ENCODE measurements at places on chromosomes 3 and 15.

DNA sequence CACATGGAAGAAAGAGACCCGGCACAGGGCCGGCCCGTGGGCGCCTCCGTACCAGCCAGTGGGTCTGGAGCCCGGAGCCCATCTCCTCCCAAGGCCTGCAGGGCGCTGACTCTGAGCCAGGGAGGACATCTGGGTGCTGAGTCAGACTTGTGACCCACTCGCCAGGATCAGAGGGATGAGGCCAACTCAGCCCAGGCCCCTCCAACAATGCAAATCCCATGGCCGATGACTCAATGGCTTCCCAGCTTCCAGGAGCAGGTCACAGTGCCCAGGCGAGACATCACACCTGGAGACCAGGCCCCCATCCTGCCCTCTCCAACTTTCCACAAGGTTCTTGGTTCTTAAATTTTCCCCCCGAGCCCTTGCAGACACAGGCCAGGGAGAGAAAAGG, 95.1 kb downstream of the LRIG1 start:
- peaks cover 65% of the 10 kb centered on the region for H3K36me3 ChIP-seq
- H3K4me3 ChIP-seq, result no peak overlapping the region
- no peaks in the 10 kb centered on the region for H3K27me3 ChIP-seq
- peak overlapping the region; percentile 52 for H3K27ac ChIP-seq
- no peaks in the 10 kb centered on the region for H3K4me1 ChIP-seq

DNA sequence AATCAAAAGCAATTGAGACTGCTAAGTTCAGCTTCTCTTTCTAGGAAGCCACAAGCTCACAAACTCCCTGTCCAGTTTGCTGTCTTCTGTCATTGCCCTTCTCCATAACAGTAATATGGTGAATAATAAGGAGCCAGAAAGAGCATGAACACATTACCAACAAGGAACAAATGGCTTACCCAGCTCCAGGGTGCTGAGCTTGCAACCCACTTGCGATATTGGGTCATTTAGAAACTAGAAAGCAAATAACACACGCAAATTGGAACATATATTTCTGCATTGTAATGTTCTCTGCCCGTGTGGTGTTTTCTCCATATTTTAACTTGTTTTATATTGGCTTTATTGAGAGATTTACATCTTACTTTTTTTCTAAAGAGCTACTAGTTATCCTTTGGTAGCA, 325.3 kb downstream of the GBE1 start:
- no peaks in the 10 kb centered on the region for H3K4me1 ChIP-seq
- H3K4me3 ChIP-seq, result no peak overlapping the region
- DNase-seq, result no peak

DNA sequence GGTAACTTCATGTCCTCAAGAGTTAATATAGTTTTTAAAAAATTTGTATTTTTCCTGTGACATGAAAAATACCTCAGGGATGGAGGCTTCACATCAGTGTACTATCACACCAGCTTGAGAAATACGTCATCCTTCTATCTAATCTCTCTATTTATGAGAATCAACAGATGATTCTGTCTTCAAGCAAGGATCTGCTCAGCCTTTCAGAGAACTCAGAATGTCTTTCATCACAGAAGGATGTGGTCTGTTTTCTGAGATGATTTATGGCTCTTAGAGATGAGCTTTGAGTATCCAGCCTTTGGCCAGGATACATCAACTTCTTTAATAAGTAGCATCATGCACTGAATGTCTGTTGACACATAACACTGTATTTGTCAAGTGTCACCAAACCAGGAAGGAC, 193.9 kb downstream of the DTWD1 start:
- no peak for DNase-seq
- H3K27ac ChIP-seq, result no peak overlapping the region
- no peak overlapping the region for H3K4me3 ChIP-seq
- no peaks in the 10 kb centered on the region for H3K36me3 ChIP-seq

GRCh38 chr3:23017801-23018200, 185.3 kb upstream of the UBE2E2 start:
- no peak for DNase-seq
- H3K27me3 ChIP-seq, result no peaks in the 10 kb centered on the region
- no peaks in the 10 kb centered on the region for H3K36me3 ChIP-seq
- H3K4me3 ChIP-seq, result no peak overlapping the region

DNA sequence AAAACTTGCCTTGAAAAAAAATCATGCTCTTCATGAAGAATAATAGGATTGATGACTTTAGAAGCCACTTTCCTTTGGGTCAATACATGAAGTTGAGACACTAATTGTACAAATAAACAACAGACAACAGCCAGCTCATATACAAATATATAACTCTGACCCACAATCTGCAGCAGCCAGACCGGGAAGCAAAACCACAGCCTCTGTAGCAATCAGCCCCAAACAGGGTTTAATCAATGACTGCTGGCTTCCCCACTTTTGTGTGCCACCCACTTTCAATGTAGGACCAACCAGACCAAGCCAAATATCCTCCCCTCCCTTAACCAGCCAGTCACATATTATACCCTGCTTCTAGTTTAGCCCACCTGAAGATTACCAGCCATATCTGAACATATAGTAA, 39.0 kb downstream of the IFT57 start:
- H3K4me1 ChIP-seq, result peaks cover 4% of the 10 kb centered on the region
- no peak for DNase-seq
- H3K4me3 ChIP-seq, result no peak overlapping the region

GRCh38 chr3:24837601-24838000, 343.0 kb upstream of the THRB start:
- H3K27me3 ChIP-seq, result no peaks in the 10 kb centered on the region
- DNase-seq, result no peak
- H3K27ac ChIP-seq, result no peak overlapping the region
- no peaks in the 10 kb centered on the region for H3K36me3 ChIP-seq
- no peaks in the 10 kb centered on the region for H3K4me1 ChIP-seq

DNA sequence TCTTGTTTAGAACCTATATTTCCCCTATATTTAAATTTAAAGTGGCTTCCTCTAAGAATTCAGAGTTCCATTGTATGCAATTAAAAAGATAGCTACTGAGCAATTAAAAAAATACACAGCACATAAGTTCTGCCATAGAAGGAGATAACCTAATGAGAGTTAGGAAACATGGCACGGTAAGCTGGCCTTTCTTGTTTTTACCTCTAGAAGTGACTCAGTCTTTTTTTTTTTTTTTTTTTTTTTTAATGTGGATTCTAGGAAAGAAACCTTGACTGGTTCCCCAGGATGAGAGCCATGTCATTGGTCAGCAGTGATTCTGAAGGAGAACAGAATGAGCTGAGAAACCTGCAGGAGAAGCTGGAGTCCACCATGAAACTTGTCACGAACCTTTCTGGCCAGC, 142.7 kb upstream of the BHLHE40 start:
- peaks cover 23% of the 10 kb centered on the region for H3K36me3 ChIP-seq
- no peaks in the 10 kb centered on the region for H3K4me1 ChIP-seq
- H3K27ac ChIP-seq, result no peak overlapping the region
- no peaks in the 10 kb centered on the region for H3K27me3 ChIP-seq
- H3K4me3 ChIP-seq, result no peak overlapping the region
- DNase-seq, result no peak

GRCh38 chr3:37997342-37997741, 6.8 kb downstream of the VILL start:
- H3K27ac ChIP-seq, result no peak overlapping the region
- no peaks in the 10 kb centered on the region for H3K27me3 ChIP-seq
- no peaks in the 10 kb centered on the region for H3K36me3 ChIP-seq

GRCh38 chr3:61194892-61195538, 56.2 kb downstream of the FHIT start:
- H3K27ac ChIP-seq, result no peak overlapping the region
- no peak for DNase-seq
- H3K4me1 ChIP-seq, result no peaks in the 10 kb centered on the region
- H3K4me3 ChIP-seq, result no peak overlapping the region

GRCh38 chr15:66628976-66629723, 63.4 kb upstream of the LCTL start:
- DNase-seq, result no peak
- no peaks in the 10 kb centered on the region for H3K36me3 ChIP-seq
- no peak overlapping the region for H3K4me3 ChIP-seq
- no peaks in the 10 kb centered on the region for H3K4me1 ChIP-seq
- no peaks in the 10 kb centered on the region for H3K27me3 ChIP-seq
- no peak overlapping the region for H3K27ac ChIP-seq

DNA sequence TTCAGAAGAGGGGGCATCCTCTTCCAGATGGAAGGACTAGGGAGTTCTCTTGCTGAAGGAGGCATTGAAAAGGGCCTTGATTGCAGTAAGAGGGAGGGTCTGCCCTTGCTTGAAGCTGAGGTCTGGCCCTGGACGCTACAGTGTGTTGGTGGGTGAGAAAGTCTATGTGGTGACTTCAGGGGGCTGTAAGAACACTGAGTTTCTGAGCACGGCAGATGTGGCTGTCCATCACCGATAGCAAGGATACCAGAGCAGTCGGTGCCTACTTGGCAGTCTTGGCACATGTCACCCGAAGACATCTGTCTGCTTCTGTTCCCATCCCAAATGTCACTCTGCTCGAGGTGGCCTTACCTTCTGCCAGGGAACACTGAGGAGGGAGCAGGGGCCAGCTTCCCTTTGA, 631.1 kb upstream of the CFAP20DC start:
- no peaks in the 10 kb centered on the region for H3K4me1 ChIP-seq
- H3K36me3 ChIP-seq, result no peaks in the 10 kb centered on the region
- no peak for DNase-seq
- no peak overlapping the region for H3K27ac ChIP-seq

DNA sequence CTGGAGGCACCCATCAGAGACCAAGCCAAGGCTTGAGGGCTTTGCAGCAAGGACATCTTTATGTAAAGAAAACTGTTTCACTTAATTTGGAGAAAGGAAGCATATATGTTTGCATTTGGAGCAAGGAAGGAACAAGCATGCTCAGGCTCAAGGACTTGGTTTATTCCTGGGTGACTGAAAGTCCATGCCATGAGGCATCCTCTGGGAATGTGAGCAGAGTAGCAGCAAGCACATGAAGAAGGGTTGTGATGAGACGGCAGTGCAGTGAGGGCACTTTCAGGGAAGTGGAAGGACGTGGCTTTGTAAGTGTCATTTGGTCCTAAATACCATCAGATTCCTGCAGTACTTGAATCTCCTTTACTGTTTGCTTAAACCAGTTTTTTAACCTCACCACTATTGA, 26.8 kb downstream of the POLG start:
- no peaks in the 10 kb centered on the region for H3K27me3 ChIP-seq
- no peak overlapping the region for H3K27ac ChIP-seq
- no peak overlapping the region for H3K4me3 ChIP-seq

DNA sequence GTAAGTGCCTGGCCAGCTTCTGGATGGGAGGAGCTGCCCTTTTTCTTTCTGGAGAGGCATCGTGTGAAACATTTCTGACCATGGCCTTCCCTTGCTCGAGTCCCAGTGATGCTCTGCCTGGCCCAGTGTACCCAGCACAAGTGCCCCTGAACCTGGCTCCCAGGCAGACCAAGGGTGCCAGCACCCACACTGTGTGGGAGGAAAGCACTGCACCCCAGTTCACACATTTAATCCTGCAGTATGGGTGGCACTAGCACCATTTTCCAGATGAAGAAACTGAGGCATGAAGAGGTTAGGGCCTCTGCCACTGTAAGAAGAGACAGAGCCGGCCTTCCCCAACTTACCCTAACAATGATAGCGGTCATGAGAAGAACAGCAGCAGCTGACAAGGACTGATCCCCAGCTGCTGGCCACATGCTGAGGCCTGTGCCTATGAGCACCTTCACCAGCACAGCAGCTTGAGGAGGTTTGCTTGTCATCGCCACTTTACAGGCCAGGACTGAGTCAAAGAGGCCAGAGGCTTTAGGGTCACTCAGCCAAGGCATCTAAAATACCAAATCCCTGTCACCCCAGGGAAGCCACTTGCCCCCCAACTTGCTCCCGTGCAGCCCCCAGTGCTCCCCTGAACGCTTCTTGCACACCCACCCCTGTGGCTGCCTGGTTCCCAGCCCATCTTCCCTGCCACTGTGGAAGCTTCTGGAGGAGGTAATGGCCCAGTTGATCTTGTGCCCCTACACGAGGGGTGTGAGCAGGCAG, 15.0 kb downstream of the PRR23E start:
- H3K4me3 ChIP-seq, result no peak overlapping the region
- no peaks in the 10 kb centered on the region for H3K4me1 ChIP-seq
- no peak overlapping the region for H3K27ac ChIP-seq
- no peaks in the 10 kb centered on the region for H3K27me3 ChIP-seq
- peak; percentile 51 for DNase-seq
- H3K36me3 ChIP-seq, result no peaks in the 10 kb centered on the region

DNA sequence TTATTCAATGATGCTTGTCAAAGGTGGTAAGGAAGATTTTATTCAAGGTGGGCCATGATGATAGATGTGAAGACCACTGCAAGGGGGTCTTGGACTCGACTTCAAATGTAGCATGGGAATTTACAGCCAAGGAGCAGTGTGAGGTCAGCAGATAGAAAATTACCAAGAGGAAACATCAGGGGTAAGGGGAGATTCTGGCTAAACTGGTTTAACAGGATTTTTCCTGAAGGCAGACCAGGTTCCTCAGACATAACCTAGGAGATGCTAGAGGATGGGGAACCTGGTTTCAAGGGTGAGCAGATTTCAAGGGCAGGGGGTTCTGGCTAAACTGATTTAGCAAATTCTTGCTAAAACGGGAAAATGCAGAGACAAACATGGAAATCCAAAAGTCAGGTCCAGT, 464.9 kb downstream of the TAFA4 start:
- H3K27me3 ChIP-seq, result no peaks in the 10 kb centered on the region
- no peak overlapping the region for H3K27ac ChIP-seq

- no peaks in the 10 kb centered on the region for H3K27me3 ChIP-seq
- H3K4me3 ChIP-seq, result no peak overlapping the region
- H3K27ac ChIP-seq, result no peak overlapping the region
- no peak for DNase-seq
These were observed 14.4 kb downstream of the NGLY1 start for GRCh38 chr3:25768851-25769250.

- no peaks in the 10 kb centered on the region for H3K27me3 ChIP-seq
- no peak overlapping the region for H3K27ac ChIP-seq
- H3K4me1 ChIP-seq, result no peaks in the 10 kb centered on the region
- no peak overlapping the region for H3K4me3 ChIP-seq
- no peak for DNase-seq
These were observed 59.6 kb upstream of the PPARG start for GRCh38 chr3:12229146-12229851.

DNA sequence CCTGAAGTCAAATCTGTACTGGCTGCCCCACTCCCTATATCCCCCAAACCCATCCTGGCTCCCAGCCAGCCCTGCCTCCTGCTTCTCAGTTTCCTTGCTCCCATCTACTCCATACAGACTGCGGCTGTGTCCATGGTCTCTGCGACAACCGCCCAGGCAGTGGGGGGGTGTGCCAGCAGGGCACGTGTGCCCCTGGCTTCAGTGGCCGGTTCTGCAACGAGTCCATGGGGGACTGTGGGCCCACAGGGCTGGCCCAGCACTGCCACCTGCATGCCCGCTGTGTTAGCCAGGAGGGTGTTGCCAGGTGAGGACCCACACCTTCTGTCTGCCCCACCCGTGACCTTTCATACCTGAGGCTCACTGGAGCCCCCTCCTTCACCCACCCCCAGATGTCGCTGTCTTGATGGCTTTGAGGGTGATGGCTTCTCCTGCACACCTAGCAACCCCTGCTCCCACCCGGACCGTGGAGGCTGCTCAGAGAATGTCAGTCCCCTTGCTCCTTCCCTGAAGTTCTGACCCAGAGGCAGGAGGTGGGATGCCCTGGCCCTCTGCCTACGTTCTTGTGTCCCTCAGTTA, 14.7 kb downstream of the STAB1 start:
- no peak for DNase-seq
- no peaks in the 10 kb centered on the region for H3K27me3 ChIP-seq
- no peaks in the 10 kb centered on the region for H3K4me1 ChIP-seq
- H3K27ac ChIP-seq, result no peak overlapping the region
- no peaks in the 10 kb centered on the region for H3K36me3 ChIP-seq
